ENCODE measurements at places on chromosomes 4 and X.

DNA sequence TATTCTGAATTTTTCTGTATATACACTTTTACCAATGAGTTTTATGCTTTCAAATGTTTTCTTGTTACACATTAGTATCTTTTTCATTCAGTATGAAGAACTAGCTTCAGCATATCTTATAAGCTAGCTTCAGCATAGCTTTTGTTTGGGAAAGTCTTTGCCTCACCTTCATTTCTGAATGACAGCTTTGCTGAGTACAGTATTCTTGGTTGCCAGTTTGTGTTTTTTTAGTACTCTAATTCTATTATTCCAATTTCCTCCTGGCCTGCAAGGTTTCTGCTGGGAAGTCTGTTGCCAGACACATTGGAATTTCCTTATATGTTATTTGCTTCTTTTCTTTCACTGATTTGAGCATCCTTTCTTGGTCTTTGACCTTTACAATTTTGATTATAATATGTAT is 278.8 kb downstream of the SPATA18 start:
- no peak for DNase-seq

DNA sequence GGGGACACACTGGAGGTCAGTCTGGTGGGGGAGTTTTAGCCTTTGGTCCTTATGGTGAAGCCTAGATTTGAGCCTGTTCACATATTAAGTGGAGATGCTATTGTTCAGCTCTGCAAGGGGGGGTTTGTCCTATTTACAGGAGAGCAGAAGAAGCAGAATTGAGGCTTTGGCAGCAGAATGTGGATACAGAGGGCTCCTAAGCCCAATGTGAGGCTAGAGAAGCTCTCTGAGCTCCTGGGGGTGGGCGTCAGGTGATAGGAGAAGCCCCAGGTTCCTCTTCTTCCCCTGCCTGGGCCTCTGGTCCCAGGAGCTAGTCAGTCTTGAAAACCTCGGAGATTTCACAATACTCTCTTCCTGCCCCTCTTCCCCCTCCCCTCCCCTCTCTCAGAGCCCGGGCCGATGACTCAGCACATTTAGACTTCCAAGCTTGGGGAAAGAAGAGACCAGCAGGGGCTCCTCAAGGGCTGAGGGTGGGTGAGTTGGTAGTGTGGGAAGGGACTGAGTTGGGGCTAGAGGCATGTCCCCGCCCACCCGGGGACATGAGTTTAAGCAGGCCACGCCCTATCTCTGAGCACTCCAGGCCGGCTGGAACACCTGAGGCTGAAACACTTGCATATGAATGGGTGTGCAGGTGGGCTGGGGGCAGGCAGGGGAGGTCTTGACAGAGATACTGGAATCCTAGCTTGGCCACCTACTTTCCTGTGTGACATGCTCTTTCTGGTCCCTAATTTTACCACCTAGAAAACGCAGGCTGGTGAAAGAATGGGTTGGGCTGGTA is 3.4 kb downstream of the TFE3 start:
- peak; percentile 79 for DNase-seq

GRCh38 chrX:81280148-81280547 is 78.2 kb downstream of the SH3BGRL start:
- DNase-seq, result no peak

DNA sequence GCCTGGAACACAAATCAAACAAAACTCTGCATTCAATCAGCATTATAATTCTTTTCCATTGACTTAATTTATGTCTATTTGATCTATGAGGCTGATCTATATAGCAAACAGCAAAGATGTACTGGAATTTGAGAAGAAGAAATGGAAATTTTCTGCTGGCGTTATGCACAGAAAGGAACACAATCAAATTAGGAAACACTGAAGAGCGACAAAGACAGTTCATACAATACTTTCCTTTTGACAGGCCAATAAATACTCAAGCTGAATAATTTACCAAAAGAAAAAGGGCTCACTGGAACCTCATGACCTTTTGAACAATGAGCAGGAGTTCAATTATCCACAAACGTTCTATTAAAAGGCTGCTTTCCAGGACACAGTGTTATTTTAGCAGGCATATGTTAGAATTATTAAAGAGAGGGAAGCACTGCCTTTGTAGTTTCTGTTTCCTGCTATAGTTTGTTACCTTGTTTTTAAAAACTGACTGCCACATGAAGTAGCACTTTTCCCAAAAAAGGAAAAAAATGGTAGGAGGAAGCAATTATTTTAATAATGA is 8.1 kb downstream of the PDHA2 start:
- no peak for DNase-seq

DNA sequence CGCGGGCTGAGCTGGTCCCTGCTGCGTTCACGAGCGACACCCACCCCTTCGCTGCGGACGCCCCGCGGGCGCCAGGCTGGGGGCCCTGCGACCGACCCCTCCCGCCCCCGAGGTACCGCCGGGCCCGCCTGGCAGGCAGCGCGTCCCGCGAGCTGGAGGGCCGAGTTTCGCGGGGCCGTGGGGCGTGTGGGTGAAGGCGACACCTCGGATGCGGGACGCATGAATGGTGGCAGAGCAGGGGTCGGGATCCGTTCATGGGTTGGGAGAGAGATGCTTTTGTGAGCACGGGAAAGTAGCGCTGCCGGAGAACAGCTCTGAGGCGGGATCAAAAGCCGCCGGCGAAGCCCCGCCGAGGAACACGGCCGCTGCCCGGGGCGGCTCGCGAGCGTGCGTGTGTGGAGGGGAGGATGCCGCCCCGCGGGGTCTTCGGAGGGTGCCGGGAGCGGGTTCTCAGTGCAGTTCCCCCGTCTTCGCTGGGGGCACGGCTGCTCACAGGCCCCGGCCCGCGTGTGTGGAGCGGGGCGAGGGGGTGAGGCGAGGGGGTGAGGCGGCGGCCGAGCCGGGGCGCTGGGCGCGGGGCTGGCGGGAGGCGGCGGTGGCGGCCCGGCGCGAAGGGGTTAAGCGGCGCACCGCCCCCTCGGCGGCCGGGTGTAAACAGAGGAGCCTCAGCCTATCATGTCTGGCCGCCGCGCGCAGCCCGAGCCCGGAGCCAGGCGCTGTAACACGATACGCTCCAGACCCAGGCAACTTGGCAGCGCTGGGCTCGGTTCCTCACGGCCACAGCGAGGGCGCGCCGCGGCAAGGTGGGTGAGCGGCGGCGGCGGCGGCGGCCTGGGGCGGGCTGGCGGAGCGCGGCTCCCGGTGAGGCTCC is 205.3 kb downstream of the TENM3 start:
- peak; percentile 96 for DNase-seq

GRCh38 chrX:15167826-15168225 is 102.1 kb downstream of the ASB9 start:
- no peak for DNase-seq
